Ovary (tissue), 10 donors: ENCODE measurements at places on chromosomes 2 and 18. TPM values are rescaled to one million over a fixed set of nuclear protein-coding genes. Genes with fewer than 3 reads are reported as not detected.

- DNase-seq: no peak
Observed at GRCh38 chr18:3044931-3045698, 32.2 kb upstream of the LPIN2 start.

- DNase-seq: no peak
Observed at GRCh38 chr2:42742740-42743658, 20.9 kb downstream of the OXER1 start.

DNA sequence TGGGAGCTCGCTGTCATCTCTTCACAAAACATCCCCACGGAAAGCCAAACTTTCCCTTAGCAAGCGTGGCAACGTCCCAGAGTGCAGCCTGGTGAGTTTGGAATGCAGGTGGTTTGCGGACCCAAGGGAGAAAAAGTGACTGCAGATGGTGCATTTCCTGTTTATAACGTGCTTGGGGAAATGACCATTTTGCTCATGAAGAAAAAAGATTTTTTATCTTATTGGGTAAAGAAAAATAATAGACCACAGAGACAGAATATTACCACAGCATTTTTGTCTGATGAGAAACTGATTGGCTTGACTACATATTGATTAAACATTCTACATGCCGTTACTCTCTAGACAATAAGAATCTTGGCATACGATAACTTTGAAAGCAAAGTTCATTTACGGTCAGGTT, 136.5 kb downstream of the COPS8 start:
- DNase-seq: peak; percentile 38

NAT8 gene
- not detected for total RNA-seq

- DNase-seq: no peak
Observed at GRCh38 chr2:98072442-98072841, 14.5 kb upstream of the VWA3B start.

- no peak for DNase-seq
Observed at GRCh38 chr18:41731884-41732283, 223.2 kb upstream of the PIK3C3 start.

CAVIN2 gene
- 67.6 TPM for total RNA-seq

MC5R gene
- not detected for total RNA-seq

CTAGE1 gene
- total RNA-seq: not detected

TMX3 gene
- 26.8 TPM for total RNA-seq

DNA sequence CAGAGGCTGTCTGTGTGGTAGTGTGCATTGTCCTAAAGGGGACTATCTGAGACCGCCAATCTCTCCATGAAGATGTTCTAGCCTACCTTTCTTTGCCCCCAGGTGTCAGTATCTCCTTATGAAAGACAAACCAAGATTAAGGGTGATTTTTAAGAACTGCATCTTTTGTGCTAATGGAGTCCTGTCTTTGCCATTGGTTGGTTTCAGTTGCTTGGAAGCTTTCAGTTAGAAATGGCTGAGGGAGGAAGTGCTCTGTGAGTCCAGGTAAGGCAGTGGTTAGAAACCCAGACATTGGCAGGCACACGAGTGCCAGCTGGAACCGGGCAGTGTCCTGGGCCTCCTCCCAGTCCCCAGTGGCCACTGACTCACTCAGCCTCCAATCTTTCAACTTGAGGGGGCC, 111.3 kb downstream of the DOCK10 start:
- DNase-seq: no peak

DNA sequence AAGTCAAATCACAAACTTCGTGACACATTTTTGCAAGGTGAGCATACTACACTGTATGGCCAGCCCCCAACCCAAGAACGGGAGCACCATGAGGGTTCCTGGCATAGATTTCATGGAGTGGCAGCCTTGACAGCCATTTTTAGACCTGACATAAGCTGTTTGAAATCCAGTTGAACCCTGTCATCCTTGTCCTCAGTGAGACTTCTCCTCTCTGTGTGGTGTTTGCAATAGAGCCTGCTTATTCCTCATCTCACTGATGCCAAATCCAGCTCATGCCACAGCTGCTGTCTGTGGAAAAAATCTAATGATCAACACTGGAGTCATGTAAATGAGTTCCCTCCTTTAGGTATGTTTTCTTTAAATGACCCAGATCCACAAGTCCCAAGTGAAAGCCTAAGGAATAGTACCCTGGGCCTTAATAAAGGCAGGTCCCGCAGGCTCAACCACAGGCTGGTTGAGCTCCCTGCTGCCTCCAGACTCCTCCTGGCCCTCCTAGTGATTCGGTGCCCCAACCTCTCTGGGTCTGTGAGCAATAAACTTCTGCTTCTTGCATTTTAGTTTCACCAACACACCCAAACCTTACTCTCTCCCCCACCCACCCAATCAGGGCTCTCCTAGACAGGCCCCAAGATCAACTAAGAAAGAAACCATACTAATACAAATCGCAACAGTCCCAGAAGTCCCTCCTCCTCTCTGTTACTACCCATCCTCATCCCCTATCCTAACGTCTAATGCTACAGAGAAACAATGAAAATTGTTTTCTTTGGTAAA, 8.4 kb upstream of the CREG2 start:
- no peak for DNase-seq

TGFBRAP1 gene
- 17.3 TPM for total RNA-seq

DNA sequence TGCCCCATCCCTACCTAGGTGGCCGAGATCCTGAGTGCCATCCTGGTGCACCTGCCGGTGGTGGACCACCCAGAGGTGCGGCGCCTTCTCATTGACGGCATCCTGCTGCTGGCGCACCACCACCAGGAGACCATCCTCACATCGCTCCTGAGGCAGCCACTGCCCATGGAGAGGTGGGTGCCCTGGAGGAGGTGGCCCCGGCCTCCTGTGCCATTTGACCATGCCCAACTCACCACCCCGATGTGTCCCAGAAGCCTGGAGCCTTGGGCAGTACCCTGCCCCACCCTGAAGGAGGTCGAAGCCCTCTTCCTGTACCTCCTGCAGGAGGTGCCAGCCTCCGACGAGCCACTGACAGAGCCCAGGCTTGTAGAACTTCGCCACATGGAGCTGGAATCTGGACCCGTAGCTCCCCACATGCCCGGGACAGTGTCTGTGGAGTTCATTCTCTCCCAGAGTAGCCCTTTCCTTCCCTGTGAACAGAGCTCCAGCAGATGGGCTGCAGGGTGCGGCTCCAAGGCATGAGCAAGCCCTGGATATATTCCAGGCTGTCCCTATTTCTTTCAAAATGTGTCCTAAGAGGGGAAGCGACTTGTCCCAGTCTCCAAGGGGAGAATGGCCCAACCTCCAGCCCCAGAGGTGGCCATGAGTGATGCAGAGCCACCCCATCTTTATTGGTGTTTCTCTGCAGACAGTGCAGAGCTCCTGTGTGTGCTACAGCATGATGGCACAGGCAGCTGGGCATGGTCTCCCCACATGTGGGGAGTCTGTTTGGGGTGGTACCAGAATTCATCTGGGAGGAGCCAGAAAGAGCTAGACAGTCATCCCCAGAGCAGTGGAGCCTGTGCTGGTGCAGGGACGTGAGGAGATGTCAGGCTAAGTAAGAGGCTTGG, 34.2 kb downstream of the HJURP start:
- DNase-seq: no peak

DNA sequence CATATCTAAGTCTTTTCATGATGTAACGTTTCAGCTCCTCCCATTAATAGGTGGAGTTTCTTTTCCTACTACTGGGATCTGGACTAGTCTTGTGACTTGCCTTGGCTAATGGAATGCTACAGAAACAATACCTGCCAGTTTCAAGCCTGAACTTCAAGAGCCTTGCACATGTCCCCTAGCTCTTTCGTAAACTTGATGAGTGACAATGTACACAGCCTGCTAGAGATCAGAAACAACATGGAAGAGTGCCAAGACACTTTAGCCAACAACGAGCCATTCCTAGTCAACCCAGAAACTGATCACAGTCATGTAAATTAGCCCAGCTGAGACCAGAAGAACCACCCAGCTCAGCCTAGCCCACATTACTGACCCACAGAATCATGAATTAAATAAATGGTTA, 24.8 kb upstream of the STK39 start:
- no peak for DNase-seq

- no peak for DNase-seq
Observed at GRCh38 chr2:131085646-131086045, 7.6 kb downstream of the FAM168B start.

GRCh38 chr2:127310980-127311379, 17.0 kb upstream of the ERCC3 start:
- no peak for DNase-seq

DNA sequence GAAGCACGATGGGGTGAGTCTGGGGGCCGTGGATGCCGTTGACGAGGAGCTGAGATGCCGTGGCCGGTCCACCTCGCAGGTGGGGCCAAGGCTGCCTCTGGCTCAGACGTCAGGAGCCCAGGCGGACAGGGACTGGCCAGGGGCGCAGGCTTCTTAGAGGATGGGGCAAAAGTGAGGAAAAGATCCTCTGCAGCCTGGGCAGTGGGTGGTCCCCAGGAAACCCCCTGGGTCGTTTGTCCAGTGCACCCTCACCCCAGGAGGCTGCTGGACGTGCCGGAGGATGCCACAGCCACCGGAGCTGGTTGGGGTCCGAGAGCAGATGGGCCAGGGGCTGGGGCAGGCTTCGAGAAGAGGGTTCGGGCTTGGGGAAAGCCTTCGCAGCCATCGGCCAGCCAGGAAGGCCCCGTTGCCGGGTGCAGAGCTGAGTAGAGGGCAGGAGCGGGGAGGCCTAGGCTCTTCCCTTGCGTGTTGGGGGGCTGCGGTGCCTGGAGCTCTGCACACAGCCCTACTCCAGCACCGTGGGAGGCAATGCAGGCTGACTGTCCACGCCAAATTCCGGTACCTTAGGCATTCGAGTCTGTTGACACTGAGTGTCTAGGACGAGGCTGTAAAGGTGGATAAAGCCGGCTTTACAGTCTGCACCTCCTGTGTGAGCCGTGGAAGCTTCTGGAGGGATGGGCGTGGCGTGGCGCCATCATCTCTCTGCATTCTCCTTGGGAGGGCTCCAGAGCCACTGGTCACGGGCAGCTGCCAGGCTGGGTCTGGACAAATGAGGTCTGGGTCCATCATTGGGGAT, 18.8 kb downstream of the GPC1 start:
- DNase-seq: peak; percentile 50

DNA sequence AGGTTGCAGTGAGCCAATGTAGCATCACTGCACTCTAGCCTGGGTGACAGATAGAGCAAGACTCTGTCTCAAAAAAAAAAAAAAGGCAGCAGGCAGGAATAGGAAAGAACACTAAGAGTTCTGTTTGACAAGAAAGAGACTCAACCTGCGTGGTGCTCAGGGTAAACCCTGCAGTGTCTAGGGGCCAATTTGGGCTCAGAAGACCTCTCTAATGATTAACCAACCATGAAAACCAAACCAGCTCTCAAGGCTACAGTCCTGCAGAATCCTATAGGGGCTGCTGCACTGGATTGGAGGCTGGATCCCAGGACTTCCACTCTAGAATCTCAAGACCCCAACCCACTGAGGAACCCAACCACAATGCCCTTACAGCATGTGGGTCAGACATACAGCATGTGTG, 2.4 kb downstream of the TRABD2A start:
- no peak for DNase-seq

- no peak for DNase-seq
Observed at GRCh38 chr2:134253117-134253704, 661 bp upstream of the MGAT5 start.

- no peak for DNase-seq
Observed at GRCh38 chr2:221203856-221204255, 368.2 kb downstream of the EPHA4 start.

UGT1A4 gene
- total RNA-seq: not detected

GRCh38 chr2:28578774-28579173, 82.9 kb downstream of the PLB1 start:
- DNase-seq: no peak

PTMA gene
- 776 TPM for total RNA-seq

DNA sequence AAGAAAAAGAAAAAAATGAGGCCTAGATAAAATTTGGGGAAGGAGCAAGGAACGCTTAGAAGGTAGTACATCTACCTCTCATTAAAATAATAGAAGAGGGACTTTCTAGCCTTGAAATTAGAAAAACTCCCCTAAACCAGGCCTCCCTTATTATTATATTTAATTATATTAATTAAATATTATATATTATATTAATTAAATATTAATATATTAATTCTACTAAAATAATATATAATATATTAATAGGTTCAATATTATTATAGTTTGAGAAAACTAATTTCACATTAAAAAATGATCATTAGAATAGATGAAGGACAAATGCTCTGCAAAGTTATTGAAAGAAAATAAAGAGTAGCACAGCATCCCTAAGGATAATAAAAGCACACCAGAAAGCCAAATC, 449.4 kb downstream of the NBAS start:
- no peak for DNase-seq

- DNase-seq: no peak
Observed at GRCh38 chr2:227450311-227450841, 21.6 kb upstream of the AGFG1 start.

- no peak for DNase-seq
Observed at GRCh38 chr18:77478646-77479442, 229.2 kb downstream of the GALR1 start.

GRCh38 chr2:17051538-17051937, 385.9 kb upstream of the CYRIA start:
- DNase-seq: no peak

CHRND gene
- total RNA-seq: not detected

DNA sequence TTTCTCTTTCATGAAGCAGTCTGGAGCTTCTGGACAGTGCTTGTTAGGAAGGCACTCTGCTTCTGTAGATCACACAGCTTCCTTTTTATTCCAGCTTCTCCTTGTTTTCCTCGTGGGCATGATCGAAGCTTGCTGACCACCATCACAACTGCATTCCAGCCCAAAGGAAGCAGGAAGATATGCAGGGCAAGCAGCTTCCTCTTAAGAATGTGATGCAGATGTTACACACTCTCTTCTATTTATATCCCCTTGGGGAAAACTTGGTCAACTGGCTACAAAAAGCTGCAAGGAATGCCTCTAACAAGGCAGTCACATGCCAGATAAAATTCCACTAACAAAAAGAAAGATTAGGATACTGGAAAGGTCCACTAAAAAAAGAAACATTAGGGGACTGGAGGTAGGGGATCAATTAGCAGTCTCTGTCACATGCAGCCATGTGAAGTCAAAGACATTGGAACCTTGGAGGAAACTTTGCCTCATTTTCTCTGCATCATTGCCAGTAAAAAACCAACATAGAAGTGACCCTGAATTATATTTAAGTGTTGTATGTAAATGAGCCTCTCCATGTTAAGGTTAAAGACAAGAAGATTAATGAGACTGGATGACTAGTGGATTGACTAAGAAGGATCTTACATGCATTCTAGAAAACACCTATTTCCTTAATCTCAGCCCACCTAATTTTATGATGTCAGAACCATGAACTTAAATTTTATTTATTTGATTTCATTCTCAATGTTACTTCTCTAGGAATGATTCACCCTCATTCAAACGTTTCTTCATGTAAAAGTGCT, 98.3 kb downstream of the NAB1 start:
- no peak for DNase-seq

NFU1 gene
- 40.3 TPM for total RNA-seq
